ENCODE measurements at places on chromosomes 4 and X. TPM values are rescaled to one million over a fixed set of nuclear protein-coding genes. Genes with fewer than 3 reads are reported as not detected.

Gene KCTD8
- 0.16 TPM for total RNA-seq

Gene DCUN1D4
- total RNA-seq, result 25.1 TPM

DNA sequence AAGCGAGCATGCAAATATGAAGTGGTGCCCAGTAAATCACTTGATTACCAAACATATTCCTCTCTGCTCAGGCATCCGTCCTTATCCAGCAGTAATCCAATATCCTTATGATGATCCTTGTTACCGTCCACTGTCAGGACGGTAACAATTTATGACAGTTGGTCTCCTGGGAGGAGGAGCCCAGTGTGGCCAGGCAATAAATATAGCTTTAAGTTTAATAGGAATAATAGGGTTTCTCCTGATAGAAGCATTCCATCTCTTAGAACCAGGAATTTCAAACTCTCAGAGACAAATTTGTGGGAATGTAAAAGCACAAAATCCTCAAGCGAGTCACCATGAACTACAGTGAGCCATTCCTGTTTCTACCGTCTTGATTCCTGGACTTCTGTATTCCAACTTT, 171.2 kb upstream of the IL15 start:
- H3K4me1 ChIP-seq, result no peaks in the 10 kb centered on the region
- no peak overlapping the region for H3K4me3 ChIP-seq
- no peaks in the 10 kb centered on the region for H3K27me3 ChIP-seq
- no peaks in the 10 kb centered on the region for H3K36me3 ChIP-seq
- DNase-seq, result no peak

GRCh38 chrX:71533516-71533850, 579 bp downstream of the OGT start:
- H3K27me3 ChIP-seq, result no peaks in the 10 kb centered on the region
- peak overlapping the region; percentile 92 for H3K27ac ChIP-seq
- DNase-seq, result no peak
- H3K36me3 ChIP-seq, result no peaks in the 10 kb centered on the region

DNA sequence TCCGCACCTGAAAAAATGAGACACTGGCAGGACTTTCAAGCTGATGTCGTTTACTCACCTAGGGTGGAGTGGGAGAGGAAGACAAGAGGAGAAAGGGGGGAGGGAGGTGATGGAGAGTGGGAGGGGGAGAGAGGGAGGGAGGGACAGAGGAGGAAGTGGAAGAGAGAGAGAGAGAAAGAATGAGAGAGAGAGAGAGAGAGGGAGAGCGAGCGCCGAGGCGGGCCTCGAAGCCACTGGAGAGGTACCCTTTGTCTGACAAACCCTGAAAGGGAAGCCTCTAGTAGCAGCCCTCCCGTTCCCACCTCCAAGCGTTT, 296 bp upstream of the ADGRL3 start:
- H3K4me1 ChIP-seq, result peaks cover 2% of the 10 kb centered on the region
- no peak for DNase-seq
- H3K4me3 ChIP-seq, result peak overlapping the region; percentile 38
- H3K27me3 ChIP-seq, result peaks cover 58% of the 10 kb centered on the region
- H3K36me3 ChIP-seq, result no peaks in the 10 kb centered on the region

GRCh38 chr4:56530269-56531148, 24.9 kb downstream of the ARL9 start:
- H3K36me3 ChIP-seq, result no peaks in the 10 kb centered on the region
- H3K4me1 ChIP-seq, result peaks cover 16% of the 10 kb centered on the region
- H3K27ac ChIP-seq, result peak overlapping the region; percentile 41
- H3K4me3 ChIP-seq, result peak overlapping the region; percentile 36

- no peak overlapping the region for H3K4me3 ChIP-seq
- H3K36me3 ChIP-seq, result no peaks in the 10 kb centered on the region
- H3K27ac ChIP-seq, result no peak overlapping the region
- H3K27me3 ChIP-seq, result no peaks in the 10 kb centered on the region
- no peaks in the 10 kb centered on the region for H3K4me1 ChIP-seq
Observed at GRCh38 chr4:76035141-76035540, 729 bp downstream of the CXCL11 start.

DNA sequence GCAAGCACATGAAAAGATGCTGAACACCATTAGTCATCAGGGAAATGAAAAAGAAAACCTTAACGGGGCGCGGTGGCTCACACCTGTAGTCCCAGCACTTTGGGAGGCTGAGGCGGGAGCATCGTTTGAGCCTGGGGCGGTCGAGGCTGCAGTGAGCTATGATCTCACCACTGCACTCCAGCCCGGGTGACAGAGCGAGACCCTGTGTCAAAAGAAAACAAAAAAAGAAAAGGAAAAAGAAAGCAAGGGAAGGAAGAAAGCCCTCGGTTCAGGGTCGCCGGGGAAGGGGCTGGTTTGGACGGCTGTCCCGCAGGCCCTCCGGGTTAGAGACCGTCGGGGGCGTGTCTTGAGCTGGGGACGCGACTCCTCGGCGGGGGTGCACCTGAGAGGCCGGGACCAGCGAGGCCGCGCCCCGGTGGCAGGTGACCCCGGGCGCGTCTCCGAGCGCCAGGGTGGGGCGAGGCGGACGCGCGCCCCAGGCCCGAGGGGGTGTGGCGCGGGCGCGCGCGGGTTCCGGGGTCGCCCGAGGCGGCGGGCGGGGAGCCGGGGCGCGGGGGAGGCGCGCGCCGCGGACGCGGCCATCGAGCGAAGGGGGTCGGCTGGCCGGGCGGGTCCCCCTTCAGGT, 478 bp upstream of the PLXNA3 start:
- peak overlapping the region; percentile 78 for H3K4me3 ChIP-seq
- H3K27me3 ChIP-seq, result no peaks in the 10 kb centered on the region

GRCh38 chr4:103994059-103994458, 274.3 kb upstream of the TACR3 start:
- no peaks in the 10 kb centered on the region for H3K27me3 ChIP-seq
- H3K27ac ChIP-seq, result no peak overlapping the region
- no peaks in the 10 kb centered on the region for H3K4me1 ChIP-seq
- H3K36me3 ChIP-seq, result no peaks in the 10 kb centered on the region
- DNase-seq, result no peak

- no peaks in the 10 kb centered on the region for H3K27me3 ChIP-seq
- no peak overlapping the region for H3K27ac ChIP-seq
- DNase-seq, result no peak
- H3K4me1 ChIP-seq, result peaks cover 10% of the 10 kb centered on the region
- H3K36me3 ChIP-seq, result no peaks in the 10 kb centered on the region
- H3K4me3 ChIP-seq, result no peak overlapping the region
Observed at GRCh38 chr4:156312261-156312847, 358.7 kb upstream of the CTSO start.

All from transverse colon (tissue), 4 donors.